ENCODE measurements at places on chromosomes 7 and 10. TPM values are rescaled to one million over a fixed set of nuclear protein-coding genes. Genes with fewer than 3 reads are reported as not detected.

GRCh38 chr7:133481676-133482075 is 228.8 kb downstream of the EXOC4 start:
- no peak for DNase-seq

DNA sequence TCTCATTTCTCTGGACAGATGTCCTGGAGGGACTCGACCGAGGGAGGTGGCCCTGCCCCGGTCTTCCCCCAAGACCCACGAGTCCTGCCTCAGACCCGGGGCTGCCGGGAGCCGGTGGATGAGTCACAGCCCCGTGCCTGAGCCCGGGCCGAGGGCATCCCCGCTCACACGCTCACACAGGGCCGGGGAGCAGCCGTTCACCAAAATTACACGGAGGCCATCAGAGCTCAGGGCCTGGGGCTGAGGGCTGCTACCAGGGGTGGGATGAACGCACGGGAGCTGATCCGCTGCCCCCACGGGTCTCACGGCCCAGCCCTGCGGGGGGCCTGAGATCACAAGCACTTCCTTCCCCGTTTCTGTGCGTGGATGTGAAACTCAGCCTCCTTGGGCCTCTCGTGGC is 17.5 kb downstream of the FAM20C start:
- DNase-seq = no peak

GRCh38 chr10:57362811-57363210 is 904.9 kb downstream of the IPMK start:
- no peak for DNase-seq

- no peak for DNase-seq
Observed at GRCh38 chr7:119711104-119711503, 561.9 kb upstream of the KCND2 start.

The TCERG1L gene
- not detected for total RNA-seq
